ENCODE measurements at places on chromosomes 16 and 17.
A peak's percentile ranks its signal among the peaks of the same experiment; 100 is the strongest.

GRCh38 chr16:87334651-87335624, 17.7 kb upstream of the C16orf95 start:
- no peak for DNase-seq

GRCh38 chr17:2215616-2216364, 87.8 kb downstream of the SMG6 start:
- peak; percentile 57 for DNase-seq

- DNase-seq = no peak
Measured at GRCh38 chr16:73047221-73047535, 750 bp downstream of the ZFHX3 start.

DNA sequence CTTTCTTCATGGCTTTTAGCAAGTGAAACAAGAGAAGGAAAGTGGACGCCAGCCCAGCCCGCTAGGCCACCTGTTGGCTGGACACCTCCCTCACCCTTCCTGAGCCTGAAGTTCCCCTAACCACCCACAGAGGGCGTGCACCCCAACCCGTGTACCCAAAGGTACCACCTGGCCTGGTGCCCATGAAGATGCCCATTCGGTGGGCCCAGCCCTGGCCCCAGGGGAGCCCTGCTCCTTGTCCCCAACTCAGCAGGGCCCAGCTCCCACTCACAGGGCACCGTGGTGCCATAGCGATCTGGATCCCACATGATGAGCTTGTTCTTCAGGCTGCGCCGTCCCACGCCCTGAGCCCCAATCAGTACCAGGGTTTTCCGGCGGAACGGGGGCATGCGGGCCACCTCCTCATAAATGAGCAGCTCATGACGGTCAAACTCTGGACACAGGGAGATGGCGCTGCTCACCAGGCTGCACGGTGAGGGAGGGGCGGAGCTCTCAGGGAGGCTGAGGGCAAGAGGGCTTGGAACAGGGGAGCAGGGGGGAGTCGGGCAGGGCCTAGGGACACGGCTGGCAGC, 26.8 kb downstream of the MPP2 start:
- peak; percentile 46 for DNase-seq

DNA sequence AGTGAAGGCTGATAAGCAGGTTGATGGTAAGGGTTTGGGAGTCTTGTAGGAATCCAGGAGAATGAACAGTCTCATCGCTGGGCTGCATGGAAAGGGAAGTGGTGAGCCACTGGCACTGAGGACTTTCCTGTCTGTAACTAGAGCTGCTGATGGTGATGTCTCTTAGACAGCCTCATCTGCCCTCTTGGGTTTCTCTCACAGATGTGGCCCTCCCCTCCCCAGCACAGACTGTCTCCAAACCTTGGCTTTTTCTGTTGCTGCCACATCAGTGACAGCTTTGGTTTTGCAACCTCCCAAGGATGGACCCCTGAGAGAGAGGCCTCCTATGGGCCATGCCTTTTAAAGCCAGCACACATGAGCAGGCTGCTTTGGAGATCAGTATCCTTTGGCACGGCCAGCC, 16.9 kb downstream of the PLCG2 start:
- DNase-seq = no peak

GRCh38 chr16:66265048-66265415, 101.5 kb upstream of the CDH5 start:
- DNase-seq = no peak

DNA sequence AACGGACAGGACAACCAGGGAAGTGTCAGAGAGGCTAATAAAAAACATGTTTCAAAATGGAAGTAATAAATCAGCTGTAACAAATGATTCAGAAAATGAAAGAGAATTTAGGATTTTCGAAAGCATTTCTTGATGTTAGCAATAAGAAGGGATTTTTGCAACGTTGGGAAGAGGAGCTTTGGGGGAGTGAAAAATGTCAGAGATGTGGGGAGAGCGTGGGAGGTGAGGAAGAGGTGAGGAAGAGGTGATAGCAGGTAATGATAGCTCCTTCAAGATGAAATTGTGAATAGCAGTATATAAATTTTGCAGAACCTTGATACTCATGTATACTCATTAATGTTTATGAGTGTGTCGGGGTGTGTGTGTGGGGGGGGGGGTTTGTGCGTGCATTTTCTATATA, 76.2 kb upstream of the COX10 start:
- DNase-seq = no peak

DNA sequence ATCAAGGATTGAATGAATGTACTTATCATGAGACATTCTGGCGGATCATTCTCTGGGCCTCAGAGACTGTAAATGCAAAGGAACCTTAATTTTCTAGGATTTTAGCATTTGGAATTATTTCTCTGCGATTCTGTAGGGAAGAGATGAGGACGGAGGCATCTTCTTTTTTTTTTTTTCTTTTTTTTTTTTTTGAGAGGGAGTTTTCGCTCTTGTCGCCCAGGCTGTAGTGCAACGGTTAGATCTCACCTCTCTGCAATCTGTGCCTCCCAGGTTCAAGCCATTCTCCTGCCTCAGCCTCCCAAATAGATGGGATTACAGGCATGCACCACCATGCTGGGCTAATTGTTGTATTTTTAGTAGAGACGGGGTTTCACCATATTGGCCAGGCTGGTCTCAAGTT, 2.1 kb downstream of the ITGAL start:
- DNase-seq = no peak

DNA sequence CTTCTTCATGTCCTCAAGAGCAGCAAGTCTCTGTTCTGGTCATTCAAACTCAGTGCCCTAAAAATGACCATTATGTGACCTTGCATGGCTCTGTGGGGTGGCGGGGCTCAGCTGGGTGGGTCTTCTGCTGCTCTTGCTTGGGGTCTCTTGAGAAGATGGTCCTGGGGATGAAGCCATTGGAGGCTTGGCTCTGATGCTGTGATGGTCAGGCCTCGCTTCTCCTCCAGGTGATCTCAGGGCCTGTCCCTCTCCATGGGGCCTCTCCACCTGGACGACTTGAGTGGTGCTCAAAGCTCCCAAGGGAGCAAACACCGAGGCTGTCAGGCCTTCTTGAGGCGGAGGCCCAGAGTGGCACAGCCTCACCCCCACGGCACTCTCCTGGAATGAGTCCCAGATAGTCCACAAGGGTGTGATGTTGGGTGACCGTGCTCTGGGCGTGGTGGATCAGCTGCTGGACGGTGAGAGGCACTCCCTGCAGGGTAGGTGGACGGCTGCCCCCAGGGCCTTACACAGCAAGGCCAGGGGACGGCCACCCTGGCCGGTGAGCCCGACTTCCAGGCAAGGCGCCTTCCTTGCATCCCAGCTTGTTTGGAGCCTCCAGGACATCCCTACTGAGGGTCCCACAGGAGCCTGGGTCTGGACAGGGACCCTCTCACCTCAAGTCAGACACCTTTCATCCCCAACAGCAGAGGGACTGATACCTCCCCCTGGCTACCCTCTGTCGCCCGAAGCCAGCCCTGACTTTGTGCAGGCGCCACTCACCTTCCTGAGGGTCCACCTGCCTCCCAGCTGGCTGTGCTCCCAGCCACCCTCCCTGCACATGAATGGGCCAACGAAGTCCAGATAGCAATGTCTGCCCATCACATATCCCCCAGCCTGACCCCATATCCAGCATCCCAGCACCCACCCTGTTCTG, 48.7 kb downstream of the USP22 start:
- DNase-seq = no peak

DNA sequence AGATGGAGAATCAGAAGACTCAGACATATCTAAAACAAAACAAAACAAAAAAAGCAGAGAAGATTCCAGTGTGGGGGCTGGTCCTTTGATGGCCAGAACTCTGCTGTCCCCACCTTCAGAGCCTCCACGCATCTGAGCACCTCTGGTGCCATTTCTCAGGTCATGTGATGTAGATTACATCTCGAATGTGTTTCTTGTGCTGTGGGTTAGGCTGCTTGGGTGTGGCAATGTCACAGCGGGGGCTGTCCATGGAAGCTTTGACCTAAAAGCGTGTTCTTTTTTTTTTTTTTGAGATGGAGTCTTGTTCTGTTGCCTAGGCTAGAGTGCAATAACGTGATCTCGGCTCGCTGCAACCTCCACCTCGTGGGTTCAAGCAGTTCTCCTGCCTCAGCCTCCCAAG, 51.2 kb downstream of the PLD6 start:
- no peak for DNase-seq

- DNase-seq = no peak
Measured at GRCh38 chr17:2850991-2851390, 54.8 kb downstream of the RAP1GAP2 start.

DNA sequence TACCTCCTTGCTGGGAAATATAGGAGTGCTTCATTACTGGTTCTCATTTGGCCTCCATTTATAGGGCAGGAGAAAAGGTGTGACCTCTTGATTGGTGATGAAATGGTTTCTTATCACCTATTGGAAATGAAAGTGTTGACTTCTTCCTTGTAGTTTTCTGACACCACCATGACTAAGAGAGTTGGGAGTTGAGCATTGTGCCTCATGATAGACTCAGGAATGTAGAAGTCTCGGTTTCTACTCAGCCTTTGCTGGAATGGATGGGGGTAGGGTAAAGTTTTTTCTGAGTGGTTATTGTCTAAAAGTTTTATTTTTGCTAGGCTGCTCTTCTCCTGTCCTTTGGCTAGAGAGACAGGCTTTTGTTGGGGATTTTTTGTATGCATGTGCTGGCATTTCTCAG, 117.4 kb downstream of the PHKB start:
- DNase-seq = no peak

DNA sequence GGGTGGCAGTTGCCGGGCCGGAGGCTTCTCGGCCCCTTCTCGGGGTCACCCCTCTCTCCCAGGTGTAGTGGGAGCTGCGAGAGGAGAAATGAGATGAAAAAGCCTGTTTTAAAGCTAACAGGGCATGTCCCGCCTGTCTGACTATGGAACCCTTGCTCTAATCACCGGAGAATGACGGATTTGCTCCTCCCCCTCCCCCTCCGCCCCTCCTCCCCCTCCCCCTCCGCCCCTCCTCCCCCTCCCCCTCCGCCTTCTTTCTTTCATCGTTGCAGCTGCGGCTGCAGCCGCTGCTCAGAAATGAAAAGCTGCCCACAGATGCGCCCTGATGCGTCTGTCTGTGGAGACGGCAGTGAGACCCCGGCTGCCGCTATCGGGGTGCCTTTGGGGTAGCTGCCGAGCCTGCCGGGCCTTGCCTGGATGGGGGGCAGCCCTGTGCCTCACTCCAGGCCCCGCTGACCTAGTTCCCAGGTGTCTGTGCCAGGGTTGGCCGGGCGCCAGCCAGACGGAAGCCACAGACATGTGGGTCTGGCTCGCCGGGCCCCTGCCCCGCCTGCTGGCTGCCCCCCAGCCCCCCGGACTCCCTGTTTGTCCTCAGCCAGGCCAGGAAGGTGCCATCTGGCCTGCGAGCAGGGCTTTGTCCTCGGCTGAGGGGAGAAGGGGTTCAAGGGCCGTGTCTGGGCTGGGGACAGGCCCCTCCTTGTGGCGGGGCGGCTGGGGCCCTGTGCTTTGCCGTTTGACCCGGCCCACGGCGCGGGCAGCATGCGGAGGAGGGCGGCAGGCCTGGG, 37.7 kb downstream of the GINS2 start:
- DNase-seq = no peak

GRCh38 chr17:40602445-40603443, 37.5 kb upstream of the CCR7 start:
- peak; percentile 60 for DNase-seq

All from stimulated activated CD4-positive, alpha-beta T cell treated with anti-CD3 and anti-CD28 coated beads, Interleukin-2, amount 100 ng/mL, for 48 hours (primary cell).